ENCODE measurements at places on chromosomes 4 and X.

GRCh38 chr4:114547340-114548134 lies 51.1 kb upstream of the UGT8 start:
- no peak for DNase-seq

- no peak for DNase-seq
These were observed 11.4 kb downstream of the IL9R start for GRCh38 chrX:156008915-156009314.

GRCh38 chr4:175767150-175767549 lies 44.9 kb downstream of the GPM6A start:
- DNase-seq, result no peak

- DNase-seq, result no peak
These were observed 74.0 kb downstream of the PAK3 start for GRCh38 chrX:111170017-111170416.

- DNase-seq, result no peak
These were observed 118.3 kb downstream of the SORBS2 start for GRCh38 chr4:185693548-185694215.

DNA sequence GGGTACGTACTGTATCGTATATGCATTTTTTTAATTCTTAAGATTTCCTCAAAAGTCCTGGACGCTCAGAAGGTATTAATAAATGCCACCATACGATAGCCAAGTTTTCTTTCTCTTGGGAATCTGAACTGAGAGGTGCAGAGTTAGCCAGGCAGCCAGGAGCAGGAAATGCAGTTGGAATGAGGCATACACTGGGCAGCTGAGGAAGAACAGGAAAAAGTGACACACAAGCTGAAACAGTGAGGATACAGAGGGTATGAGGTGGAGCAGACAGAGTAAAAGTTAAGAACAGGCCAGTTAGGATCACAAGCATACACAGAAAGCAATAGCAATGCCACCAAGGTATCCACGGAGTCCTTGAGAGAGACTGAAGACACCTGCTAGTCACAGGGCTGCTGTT lies 13.4 kb downstream of the UFSP2 start:
- no peak for DNase-seq

DNA sequence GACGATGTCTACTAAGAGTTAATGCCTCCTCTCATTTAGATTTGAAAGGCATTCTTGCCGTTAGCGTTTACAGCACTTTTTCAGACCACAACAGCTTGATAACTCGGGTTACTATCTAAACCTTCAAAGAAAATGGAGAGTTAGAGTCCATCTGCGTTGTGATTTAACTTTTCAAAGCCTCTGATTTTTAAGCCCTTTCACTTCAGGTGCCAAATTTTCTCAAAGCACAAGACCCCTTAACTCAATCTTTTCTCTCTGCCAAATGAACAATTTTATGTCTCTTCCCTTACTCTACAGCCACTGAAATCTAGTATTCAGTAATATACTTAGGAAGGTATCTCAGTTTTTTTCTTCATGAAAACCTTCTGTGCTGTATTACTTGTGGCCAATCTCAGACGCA lies 310.5 kb downstream of the TENM3 start:
- DNase-seq, result no peak

- DNase-seq, result no peak
These were observed 109.8 kb downstream of the SPATA18 start for GRCh38 chr4:52160859-52161258.

DNA sequence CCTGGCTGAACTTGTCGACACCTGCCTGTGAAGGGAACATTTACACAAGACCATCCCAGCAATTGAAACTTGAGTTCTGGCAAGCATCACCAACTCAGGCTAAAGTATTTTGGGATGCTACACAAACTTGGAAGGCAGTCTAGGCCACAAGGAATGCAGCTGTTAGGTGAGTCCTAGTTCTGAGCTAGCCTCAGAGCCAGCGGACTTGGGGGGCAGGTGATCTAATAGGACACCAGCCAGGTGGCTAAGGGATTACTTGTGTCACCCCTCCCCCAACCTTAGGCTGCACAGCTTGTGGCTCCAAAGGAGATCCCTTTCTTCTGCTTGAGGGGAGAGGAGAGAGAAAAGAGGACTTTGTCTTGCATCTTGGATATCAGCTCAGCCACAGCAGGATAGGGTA lies 62.3 kb upstream of the DKK2 start:
- DNase-seq, result no peak

- DNase-seq, result no peak
These were observed 793 bp downstream of the GRIA3 start for GRCh38 chrX:123184866-123185276.

- DNase-seq, result no peak
These were observed 886.8 kb downstream of the NLGN4X start for GRCh38 chrX:5341902-5342301.

DNA sequence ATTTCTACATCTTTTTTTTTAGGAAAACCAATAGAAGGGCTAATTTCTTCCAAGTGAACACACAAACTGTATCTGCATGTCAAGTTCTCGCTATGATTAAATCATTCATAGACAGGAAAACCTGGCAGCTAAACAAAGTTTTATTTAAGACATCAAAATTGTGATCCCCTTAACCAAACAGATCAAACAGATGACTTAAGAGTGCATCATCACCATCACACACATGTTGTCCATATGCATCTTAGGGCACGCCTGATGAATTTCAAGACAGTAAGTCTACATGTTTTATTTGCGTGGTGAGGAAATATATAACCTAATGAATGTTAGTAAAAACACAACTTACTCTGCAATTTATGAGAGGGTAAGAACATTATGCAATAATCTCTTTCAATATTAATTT lies 317.0 kb upstream of the ANXA10 start:
- DNase-seq, result no peak

GRCh38 chr4:108731006-108731405 lies 31.8 kb downstream of the ETNPPL start:
- no peak for DNase-seq

DNA sequence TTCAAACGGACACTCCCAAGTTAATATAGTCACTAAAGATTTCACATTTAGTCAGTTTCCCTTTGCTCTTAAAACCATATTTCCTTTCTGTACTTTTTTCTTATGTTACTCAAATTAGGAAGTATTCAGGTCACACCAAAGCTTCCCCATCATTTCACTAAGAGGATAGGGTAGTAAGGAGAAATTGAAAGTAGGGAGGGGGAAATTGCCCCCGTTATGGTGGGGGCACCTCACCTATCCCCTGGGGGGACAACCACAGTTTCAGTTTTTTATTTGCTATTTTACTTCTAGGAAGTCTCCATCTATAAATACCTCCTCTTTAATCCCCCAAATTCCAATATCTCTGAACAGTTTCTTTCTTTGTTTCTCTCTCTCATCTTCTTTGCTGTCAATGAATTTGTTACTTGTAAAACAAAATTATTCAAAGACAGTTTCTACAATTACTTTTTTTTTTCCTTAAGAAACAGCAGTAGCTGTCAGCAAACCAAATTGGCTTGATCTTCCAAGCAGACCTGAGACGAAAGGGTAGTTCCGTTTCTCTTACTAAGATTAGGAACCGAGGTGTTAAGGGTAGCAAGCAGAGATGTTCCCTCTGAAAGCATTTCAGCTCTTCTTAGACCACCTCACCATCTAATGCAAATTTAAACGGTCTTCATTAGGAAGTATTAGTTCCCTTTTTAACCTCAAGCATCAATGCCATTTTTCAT lies 160.2 kb upstream of the KLF3 start:
- DNase-seq, result no peak

DNA sequence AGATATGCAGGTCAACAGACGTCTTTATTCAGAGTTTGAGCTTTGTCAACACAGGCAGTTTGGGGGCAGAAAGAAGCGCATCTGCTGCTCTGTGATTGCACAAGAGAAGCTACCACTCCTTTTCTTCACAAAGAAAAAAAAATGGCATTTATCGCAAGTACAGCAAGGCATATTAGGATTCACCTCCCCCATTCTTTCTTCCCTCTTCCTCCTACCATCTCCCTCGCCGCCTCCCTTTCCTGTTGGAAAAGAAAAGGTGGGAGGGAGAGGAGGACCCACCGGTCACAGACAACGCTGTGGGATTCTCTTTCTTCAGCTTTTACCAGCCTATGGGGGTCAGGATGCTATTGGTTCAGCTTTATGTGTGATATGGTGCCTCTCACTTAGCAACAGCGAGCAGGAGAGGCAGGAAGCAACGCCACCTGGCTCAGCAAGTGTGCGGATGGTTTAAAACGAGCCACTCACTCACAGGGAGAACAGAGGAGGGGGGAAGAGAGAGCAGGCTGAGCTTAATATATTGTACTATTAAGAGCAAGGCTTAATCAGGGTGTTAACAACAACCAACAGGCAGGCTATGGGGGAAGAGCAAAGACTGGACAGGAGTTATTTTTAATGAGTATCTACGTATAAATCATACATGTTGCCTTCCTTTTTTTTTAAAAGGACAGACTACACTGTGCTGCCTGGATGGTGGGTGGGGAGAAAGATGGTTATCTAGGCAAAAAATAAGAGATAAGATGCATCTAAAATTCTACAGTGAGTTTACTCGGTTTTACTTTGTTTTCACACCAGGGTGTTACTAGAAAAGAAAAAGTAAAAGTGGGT lies 104.7 kb downstream of the MAML3 start:
- DNase-seq, result peak; percentile 95

DNA sequence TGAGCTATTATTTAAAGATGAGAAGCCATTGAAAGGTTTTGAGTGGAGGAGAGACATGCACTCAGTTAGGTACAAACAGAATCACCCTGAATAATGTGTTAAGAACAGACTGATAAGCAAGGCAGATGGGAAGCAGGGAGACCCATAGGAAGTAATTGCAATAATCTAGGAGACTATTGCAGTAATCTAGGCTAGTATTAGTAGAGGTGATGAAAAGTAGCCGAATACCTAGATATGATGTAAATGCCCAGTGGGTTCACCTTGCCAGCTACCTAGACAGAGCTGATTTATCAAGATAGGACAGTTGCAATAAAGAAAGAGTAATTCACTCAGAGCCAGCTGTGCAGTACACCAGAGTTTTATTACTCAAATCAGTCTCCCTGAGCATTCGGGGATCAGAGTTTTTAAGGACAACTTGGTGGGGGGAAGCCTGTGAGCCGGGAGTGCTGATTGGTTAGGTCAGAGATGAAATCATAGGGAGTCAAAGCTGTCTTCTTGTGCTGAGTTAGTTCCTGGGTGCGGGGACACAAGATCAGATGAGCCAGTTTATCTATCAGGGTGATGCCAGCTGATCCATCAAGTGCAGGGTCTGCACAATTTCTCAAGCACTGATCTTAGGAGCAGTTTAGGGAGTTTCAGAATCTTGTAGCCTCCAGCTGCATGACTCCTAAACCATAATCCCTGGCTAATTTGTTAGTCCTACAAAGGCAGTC lies 427.5 kb downstream of the RPA4 start:
- DNase-seq, result no peak

GRCh38 chr4:151013944-151014343 lies 1.1 kb downstream of the LRBA start:
- no peak for DNase-seq

GRCh38 chrX:45888518-45888917 lies 656.7 kb downstream of the ZNF674 start:
- DNase-seq, result no peak

DNA sequence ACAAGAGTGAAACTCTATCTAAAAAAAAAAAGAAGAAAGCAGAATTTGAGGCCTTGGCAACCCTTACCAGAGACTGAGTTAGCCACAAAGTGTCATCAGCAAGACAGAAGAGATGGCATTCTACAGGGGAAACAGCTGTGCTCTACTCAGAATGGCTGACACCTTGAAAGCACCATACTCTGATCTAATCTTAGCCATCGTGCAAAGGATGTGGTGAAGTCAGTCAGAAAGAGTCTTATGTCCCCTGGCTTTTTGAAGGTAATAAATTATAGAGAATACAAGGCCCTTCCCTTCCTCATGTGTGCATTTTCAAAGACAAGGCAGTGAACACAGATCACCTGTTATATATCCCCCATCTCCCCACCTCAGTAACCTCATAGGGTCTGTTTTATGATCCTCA lies 13.2 kb downstream of the CLNK start:
- DNase-seq, result no peak

- no peak for DNase-seq
These were observed 1041.0 kb upstream of the TENM3 start for GRCh38 chr4:181202240-181202639.

DNA sequence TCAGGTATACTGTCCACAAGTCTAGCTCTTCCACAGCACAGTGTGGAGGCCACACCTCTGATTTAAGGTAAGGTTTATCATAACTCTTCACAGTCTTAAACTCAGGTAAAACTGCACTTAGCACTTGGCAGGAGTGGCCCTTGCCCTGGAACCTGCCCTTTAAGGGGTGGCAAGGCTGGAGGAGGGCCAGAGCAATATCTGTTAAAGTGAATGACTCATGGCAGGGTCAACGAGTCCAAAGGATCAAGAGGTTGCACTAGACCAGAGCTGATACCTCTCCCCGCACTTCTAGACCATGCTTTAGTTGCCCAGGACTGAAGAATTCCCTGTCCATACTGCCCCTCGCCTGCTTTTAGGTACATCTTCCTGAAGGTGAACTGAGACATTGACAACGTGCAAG lies 14.7 kb upstream of the GPR50 start:
- no peak for DNase-seq

DNA sequence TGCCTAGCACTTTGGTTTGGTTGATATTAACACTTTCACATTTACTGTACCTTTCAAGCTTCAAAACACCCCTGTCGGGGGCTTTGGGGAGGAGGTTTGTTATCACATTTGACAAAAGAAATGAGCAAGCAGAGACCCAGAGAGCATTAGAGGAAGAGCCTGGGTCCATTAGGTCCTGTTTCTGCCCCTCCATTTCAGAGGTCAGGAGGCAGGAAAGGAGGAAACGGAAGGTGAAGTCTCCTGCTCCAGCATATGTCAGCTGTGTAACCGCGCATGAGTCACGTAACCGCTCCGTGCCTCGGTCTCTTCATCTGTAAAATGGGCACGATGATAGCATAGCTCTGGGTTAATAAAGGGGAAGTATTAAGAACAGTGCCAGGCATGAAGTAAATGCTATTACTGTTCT lies 201.9 kb upstream of the BCOR start:
- no peak for DNase-seq

- no peak for DNase-seq
These were observed 983.4 kb upstream of the ADGRL3 start for GRCh38 chr4:60216752-60217151.

DNA sequence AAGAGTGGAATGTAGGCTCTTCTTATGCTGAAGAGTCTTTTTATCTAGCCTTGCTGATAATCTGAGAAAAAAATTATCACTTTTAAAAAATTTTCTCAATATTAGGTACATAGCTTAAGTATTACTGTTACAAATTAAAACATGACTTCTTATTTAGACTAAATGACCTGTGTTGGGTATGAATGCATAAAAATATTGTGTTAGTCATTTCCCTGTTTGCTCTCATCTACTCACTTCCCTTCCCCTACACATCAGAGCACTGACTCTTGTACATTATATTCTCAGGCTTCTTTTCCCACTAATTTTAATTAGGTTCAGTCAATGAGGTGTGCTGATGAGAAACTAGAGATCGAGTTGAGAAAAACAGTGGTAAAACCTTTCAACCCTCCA lies 881.0 kb downstream of the PCDH18 start:
- no peak for DNase-seq
